ENCODE measurements at places on chromosomes 16 and 17.

- no peak for DNase-seq
Observed at GRCh38 chr17:17648762-17649161, 32.5 kb upstream of the RAI1 start.

GRCh38 chr17:71398800-71399219, 722.0 kb upstream of the SOX9 start:
- no peak for DNase-seq

DNA sequence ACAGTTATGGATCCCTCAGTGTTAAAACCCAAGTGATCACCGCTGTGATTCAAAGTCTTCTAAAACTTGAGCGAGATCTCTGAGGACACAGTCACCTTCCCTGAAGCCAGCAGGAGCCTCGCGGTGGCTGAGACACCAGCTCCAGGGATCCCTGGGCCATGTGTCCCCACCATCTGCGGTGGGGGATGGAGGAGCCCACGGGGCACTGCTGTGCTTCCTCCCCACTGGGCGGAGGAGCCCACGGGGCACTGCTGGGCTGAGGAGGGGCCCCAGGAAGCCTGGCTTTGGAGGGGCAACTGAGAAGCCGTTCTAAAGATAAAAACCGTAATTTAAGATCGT, 65.7 kb upstream of the METRNL start:
- no peak for DNase-seq

GRCh38 chr17:67196422-67196821, 48.6 kb downstream of the HELZ start:
- no peak for DNase-seq

DNA sequence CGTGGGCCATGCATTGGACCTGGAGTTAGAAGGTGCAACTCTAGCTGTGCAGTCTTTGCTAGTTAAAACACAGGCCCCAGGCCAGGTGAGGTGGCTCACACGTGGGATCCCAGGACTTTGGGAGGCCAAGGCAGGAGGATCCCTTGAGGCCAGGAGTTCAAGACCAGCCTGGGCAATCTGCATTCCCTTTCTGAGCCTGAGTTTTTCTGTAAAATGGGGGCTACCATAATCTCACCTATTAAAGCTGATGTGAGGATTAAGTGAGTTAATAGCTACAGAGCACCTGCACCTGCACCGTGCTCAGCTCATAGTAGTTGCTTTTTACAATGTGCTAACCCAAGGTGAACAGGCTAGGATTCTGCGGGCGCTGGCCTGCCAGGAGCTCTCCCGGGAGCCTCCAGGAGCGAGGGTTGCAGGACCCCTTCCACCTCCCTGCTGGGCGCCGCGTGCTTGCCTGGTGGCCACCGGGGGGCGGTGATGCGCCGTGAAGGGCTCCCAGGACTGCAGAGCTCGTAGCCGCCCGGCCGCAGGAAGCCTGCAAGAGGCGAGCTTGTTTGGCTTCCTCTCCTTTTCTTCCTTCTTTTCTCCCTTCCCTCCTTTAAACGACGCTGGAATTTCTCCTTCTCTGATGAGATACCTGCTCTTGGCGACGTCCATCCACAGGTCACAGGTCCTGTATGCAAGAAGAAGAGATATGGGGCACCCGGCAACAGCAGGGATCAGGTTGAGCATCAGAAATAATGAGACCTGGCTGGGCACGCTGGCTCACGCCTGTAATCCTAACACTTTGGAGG, 51.3 kb downstream of the ZFP90 start:
- DNase-seq = peak; percentile 37

DNA sequence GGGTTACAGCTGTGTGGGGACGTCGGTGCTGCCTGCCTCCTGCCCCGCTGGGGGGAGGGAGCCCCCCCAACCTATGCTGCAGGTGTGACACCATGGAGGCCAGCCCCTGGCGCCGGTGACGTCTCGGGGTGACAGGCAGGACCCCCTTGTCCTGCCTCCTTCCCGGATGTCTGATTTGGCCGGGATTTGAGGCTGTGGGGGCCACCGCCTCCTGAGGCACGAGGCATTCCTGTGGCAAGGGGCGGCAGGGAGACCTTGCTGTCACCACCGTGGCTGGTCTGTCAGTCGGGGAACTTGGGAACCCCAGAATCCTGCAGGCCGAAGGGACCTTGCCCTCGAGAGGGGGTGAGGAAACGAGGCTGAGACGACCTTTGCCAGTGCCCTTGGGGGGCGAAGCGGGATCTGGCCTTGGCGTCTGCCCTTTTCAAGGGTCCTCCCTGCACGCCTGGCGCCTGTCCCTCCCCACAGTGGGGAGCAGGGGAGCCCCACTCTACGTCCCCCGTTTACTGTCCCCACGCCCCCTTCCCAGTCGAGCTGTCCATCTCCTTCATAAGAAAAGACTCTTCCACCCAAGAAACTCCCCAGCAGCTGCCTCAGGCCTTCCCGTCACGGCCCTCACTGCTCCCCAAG, 74.4 kb downstream of the METRNL start:
- no peak for DNase-seq

- DNase-seq = no peak
Observed at GRCh38 chr16:50697881-50698767, 4.7 kb downstream of the NOD2 start.

GRCh38 chr17:48878920-48879898, 13.4 kb upstream of the ATP5MC1 start:
- no peak for DNase-seq

DNA sequence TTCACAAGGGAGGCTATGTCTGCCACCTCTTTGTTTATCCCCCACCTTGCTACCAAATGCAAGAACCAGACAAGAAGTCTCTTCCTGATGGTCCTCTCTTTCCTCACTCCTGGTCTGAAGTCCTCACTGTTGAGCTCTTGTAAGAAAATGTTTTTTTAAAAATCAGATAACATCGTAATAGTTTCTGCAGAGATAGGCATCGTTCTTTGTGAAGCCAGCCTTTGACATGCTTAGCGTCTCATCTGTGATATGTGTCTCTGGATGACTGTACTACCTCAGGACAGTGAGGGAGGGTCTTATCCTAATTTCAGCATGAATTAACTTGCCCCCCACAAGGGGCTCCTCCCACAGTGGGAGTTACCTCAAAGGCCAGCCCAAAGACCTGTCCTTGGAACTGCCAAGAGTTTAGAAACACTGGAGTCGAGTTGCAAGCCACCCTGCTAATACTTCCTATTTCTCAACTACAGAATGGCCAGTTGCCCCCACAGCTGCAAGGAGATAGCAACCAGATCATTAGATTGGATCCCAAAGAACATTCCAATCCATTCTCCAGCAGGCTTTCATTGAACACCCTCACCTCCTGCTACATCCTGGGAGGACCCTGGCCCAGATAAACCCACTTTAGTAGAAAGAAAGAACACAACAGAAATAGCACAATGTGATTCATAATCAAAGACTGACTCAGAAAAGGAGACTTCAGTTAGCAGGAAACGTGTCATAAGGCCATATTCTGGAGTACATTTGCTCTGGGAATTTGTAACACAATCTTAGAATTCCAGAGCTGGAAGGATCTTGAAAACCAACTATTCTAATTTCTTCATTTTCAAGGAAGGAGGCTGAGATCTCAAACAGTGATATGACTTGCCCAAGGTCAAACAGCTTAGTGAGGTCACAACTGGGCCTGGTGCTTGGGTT, 151.0 kb downstream of the IRX3 start:
- no peak for DNase-seq

- no peak for DNase-seq
Observed at GRCh38 chr16:1169285-1170075, 16.6 kb downstream of the CACNA1H start.

DNA sequence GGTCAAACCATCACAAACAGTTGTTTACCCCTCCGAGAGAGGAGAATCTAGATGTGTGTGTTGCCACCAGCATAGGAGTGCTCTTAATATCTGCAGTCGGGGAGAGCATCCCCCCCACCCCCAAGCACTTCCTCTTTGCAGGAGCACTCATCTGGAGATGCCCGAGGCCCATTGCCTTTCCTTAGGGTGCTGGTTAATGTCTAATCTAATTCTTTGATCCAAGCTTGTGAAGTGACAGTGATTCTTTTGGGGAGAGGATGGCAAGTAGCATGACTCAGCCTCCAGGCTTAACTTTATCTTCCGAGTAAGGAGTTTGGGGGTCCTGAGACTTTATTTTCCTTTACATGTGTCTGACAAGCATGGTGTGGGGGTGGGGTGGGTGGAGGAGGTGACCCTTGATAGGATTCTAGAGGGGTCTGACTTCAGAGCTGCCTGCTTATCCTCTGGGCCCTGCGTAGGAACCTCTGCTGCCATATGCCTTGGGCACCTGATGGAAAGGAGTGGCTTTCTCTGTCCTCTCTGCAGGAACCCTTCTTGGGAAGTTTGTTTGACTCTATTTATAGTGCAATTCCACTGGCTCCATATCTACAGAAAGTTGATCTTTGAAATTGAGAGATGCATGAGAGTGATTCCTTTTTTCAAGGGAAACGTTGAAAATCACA, 207.1 kb downstream of the SPECC1 start:
- no peak for DNase-seq

GRCh38 chr16:84508502-84508901, 4.0 kb upstream of the MEAK7 start:
- no peak for DNase-seq

GRCh38 chr17:4759776-4760236, 11.9 kb upstream of the TM4SF5 start:
- no peak for DNase-seq

GRCh38 chr16:57645169-57645568, 16.7 kb downstream of the ADGRG1 start:
- no peak for DNase-seq

GRCh38 chr17:79729761-79730160, 982 bp upstream of the ENPP7 start:
- no peak for DNase-seq

DNA sequence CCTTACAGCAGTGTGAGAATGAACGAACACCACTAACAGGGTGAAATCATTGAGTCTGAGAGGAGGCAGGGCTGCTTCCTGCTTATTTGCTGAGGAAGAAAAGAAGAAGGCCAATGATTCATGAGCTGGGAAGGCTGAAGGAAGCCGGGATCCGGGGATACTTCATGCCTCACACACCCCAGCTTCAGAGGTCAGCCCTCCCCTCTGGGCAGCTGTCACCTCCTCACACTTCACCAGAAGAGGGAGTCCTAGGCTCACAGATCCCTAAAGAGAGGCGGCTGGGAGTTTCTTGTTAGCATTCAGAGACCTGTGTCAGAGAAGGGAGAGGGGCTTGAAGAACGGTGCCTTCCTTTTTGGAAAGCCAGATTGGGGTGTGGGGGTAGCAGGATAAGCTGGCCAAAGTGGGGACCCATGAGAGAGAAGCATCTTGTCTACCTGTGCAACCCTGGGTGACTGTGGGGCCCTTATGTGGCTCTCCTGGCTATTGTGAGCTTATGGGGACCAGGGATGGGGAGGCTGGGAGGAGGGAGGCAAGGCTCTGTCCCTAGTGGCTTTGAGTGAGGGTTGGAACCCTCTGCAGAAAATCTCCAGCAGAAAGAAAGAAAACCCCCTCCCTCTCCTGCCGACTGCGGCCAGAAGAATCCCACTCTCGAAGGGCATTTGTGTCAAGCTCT, 94.6 kb downstream of the RGS9 start:
- DNase-seq = peak; percentile 16

- no peak for DNase-seq
Observed at GRCh38 chr16:67841198-67841815, 813 bp upstream of the THAP11 start.

GRCh38 chr16:86060381-86061317, 161.7 kb downstream of the IRF8 start:
- DNase-seq = no peak

GRCh38 chr16:89099905-89100304, 6.3 kb downstream of the ACSF3 start:
- DNase-seq = no peak

DNA sequence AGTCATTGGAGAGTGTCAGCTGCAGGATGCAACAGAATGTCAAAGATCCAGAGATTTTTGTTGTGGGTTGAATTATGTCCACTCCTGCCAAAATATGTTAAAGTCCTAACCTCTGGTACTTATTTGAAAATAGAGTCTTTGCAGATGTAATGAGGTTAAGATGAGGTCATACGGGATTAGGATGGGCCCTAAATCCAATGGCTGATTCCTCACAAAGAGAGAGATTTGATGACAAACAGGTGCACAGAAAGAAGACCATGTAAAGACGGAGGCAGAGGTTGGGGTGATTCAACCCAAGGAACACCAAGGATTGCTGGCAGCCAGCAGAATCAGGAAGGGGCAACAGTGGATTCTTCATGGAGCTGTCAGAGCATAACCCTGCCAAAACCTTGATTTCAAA, 34.5 kb upstream of the USP22 start:
- DNase-seq = no peak

GRCh38 chr17:45949755-45950320, 49.2 kb upstream of the STH start:
- DNase-seq = no peak

- DNase-seq = no peak
Observed at GRCh38 chr17:29154516-29155226, 25.5 kb downstream of the MYO18A start.

DNA sequence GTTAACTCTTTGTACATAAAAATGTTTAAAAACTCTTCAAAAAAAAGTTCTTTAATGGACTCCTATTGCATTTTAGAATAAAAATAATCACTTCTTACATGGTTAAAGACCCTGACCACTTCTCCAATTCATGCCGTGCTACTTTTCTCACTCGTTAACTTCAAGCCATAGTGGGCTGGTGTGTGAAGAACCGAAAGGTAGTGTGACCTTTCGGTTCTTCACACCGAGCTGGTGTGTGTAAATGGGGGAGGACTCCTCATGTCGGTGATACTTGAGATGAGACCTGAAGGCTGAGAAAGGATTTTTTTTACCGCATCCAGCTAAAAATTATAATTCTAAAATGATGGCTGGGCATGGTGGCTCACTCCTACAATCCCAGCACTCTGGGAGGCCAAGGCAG, 22.1 kb downstream of the RFFL start:
- DNase-seq = no peak

- peak; percentile 19 for DNase-seq
Observed at GRCh38 chr17:69235338-69236058, 6.9 kb upstream of the ABCA10 start.

DNA sequence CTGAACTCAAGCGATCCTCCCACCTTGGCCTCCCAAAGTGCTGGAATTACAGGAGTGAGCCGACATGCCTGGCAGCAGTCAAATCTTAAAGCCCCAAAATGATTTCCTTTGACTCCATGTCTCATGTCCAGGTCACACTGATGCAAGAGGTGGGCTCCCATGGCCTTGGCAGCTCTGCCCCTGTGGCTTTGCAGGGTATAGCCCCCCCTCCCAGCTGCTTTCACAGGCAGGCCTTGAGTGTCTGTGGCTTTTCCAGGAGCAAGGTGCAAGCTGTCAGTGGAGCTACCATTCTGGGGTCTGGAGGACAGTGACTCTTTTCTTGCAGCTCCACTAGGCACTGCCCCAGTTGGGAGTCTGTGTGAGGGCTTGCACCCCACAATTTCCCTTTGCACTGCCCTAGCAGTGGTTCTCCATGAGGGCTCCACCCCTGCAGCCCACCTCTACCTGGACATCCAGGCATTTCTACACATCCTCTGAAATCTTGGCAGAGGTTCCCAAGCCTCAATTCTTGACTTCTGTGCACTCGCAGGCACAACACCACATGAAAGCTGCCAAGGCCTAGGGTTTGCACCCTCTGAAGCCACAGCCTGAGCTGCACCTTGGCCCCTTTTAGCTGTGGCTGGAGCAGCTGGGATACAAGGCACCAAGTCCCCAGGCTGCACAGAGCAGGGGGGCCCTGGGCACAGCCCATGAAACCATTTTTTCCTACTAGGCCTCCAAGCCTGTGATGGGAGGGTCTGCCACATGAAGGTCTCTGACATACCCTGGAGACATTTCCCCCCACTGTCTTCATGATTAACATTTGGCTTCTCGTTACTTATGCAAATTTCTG, 79.3 kb upstream of the ARL4D start:
- DNase-seq = no peak

GRCh38 chr16:62036802-62037135, 531 bp upstream of the CDH8 start:
- no peak for DNase-seq
